Activated CD4-positive, alpha-beta T cell treated with anti-CD3 and anti-CD28 coated beads for 1 hour (primary cell): ENCODE measurements at places on chromosomes 11 and 22.

DNA sequence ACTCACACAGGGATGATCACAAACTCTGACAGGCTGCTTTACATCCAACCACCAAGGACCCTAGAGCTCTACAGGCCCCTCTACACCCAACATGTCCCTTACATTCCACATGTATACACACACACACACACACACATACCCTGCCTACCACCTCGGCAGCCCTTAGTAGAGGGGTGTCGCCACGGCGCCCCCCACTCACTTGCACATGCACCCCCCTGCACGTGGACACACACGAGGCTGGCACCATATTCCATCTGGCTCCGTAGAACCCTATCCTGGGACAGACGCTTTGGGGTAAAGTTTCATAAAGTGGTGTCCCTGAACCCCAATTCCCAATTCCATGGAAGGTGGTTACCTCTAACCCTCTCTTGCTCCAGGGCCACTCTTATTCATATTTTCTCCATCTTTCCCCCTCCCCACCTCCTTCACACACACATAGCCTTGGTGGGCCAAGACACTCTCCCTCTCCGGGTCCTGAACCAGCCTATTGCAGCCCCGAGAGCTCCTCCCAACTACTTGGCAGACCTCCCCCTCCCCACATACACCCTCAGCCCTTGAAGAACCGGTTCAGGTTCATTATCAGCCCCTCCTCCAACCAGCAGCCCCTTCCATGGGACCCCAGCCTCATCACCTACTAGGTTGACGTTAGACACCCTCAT, 809 bp downstream of the PDE2A start:
- DNase-seq, result no peak

GRCh38 chr11:70761094-70761907, 363.0 kb downstream of the CTTN start:
- no peak for DNase-seq

DNA sequence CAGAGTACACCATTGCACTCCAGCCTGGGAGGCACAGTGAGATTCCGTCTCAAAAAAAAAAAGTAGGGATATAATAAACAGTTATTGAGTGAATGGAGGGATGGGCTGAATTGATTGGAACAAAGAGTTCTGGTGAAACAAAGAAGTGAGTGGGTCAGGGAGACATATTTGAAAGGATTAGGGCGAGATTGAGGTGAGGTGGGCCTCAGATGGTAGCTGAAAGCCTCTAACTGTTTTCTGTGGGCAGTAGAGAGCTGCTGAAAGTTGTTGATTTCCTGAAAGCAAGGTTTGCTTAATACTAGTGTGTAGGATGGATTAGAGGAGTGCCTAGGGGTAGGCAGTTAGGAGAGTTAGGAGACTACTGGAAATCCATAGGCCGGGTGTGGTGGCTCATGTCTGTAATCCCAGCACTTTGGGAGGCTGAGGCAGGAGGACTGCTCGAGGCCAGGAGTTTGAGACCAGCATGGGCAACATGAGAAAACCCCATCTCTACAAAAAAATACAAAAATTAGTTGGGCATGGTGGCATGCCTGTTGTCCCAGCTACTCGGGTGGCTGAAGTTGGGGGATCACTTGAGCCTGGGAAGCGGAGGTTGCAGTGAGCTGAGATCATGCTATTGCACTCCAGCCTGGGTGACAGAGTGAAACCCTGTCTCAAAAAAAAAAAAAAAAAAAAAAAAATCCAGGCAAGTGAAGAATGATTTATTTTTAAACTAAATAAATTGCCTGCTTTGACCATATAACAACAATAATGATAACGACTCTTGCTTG, 41.4 kb upstream of the PTPRJ start:
- DNase-seq, result no peak

- DNase-seq, result no peak
Measured at GRCh38 chr11:2933375-2934020, 4.3 kb upstream of the PHLDA2 start.

DNA sequence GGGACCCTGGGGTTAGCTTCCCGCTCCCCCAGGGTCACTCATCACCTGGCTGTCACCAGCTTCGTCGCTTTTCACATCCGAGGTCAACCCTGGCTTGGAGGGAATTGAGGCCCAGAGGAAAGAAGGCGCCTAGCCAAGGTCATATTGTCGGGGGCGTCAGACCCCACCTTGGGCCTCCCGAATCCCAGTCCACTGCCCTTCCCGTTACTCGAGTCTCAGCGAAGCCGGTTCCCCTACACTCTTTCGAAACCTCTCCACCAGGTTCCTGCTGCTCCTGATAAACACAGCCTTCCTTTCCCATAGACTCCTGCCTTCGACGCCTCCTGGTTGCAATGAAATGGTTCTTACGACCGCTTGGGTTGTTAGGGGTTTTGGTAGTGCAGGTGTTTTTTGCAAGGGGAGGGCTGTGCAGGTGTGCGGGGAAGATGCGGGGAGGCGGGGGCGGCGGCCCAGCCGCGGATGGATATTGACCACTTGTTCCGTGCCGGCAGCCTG, 642 bp downstream of the NAA40 start:
- DNase-seq, result no peak

- DNase-seq, result no peak
Measured at GRCh38 chr11:2562890-2563212, 118.0 kb downstream of the KCNQ1 start.

- no peak for DNase-seq
Measured at GRCh38 chr22:27574002-27574366, 227.6 kb downstream of the MN1 start.

DNA sequence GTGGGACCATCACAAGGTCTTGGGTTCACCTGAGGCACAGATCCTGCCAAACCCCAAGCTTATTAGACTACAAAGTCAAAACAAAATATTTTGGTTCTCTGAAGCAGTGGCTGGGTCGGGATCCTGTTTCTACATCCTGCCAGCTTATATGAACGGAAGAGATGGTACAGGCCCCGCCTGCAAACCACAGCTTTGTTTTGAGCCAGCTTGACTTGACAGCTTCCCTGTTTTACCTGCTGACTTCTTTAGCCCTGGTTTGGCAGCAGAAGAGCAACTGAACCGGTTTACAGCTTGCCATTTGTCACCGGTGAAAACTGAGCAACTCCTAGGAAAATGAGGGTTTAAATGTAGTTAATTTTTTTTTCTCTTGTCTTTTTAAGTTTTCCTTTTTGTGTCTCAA, 11.4 kb downstream of the PACS1 start:
- peak; percentile 57 for DNase-seq

DNA sequence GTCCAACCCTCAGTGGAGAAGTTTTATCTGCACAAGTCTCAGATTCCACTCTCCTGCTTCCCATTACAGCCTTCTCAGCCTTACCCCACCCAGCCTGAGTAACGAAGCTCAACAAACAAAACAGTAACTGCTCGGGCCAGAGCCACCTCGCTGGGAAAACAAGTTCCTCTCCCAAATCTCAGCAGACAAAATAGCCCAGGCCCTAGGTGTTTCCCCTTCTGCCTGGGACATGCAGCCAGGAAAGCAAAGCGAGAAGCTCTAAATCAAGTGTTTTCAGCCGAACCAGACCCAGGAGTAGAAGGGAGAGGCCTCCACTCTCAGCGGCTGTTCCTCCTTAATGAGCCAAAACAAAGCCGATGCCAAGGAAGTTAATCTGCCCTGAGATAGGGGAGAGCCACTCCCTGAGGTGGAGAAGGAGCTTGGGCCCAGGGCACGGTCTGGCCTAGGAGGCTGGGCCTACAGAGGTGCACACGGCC, 44.0 kb downstream of the LIF start:
- no peak for DNase-seq

GRCh38 chr11:77267962-77268361, 33.5 kb downstream of the GDPD4 start:
- no peak for DNase-seq

GRCh38 chr22:49900441-49901230, 17.6 kb downstream of the ALG12 start:
- DNase-seq, result no peak

- no peak for DNase-seq
Measured at GRCh38 chr11:131823772-131824171, 453.4 kb downstream of the NTM start.

DNA sequence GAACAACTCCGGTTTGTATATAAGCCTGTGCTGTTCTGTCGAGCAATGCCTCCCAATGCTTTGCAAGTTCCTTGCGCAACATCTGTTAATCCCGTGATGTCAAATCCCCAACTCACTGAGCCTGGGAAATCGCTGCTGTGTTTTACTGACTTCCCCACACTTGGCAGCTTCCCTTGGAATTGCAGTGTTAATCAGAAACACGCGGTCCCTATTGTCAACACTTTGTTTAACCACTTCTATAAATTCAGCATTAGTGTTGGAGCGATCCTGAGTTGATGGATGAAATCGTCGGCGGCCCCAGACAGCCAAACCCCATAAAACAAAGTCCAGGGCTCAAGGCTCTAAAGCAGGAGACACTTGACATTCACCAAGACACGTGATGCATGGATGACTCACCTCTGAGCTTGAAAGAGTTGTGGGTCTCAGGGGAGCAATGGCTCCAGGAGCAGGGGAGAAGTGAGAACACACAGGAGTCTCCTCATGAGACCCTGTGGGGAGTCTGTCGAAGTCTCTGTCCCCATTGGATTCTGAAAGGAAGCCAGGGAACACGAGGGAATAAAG, 555.3 kb downstream of the MIAT start:
- DNase-seq, result no peak

GRCh38 chr22:20413217-20414058, 19.5 kb downstream of the ZNF74 start:
- no peak for DNase-seq

- no peak for DNase-seq
Measured at GRCh38 chr22:27883656-27884350, 35.3 kb downstream of the PITPNB start.

DNA sequence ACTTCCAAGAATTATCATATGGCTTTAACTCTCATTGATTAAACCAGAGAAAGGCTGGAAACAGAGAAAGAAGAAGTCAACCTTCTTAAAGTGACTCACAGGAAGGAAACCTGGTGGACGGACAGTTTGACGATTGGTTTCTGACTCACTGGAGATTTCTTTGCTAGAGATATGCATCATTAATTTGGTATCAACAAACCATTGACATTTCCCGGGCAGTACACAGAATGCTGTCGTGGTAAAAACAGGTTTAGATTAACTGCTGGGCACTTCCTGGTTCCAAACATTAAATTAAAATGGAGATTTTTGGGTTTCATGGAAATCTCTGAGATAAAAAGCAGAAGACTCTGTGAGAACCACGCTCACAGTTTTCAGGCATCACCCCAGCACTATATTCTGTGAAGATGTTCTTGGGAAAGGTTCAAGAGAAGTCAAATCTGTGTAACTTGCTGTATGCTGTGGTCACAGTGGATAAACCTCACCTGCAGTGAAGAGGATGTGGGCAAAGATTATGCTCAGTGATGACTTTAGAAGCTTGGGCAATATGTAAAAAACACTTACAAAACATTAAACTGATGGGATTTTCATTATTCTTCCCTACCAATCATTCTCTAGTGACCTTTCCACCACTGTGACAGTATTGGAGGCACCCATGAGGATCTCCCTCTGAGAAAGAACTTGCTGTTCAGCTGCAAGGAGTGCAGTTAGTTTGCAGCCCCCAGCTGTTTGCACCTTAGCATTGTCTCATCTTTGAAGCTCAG, 61.1 kb upstream of the CD44 start:
- peak; percentile 27 for DNase-seq

DNA sequence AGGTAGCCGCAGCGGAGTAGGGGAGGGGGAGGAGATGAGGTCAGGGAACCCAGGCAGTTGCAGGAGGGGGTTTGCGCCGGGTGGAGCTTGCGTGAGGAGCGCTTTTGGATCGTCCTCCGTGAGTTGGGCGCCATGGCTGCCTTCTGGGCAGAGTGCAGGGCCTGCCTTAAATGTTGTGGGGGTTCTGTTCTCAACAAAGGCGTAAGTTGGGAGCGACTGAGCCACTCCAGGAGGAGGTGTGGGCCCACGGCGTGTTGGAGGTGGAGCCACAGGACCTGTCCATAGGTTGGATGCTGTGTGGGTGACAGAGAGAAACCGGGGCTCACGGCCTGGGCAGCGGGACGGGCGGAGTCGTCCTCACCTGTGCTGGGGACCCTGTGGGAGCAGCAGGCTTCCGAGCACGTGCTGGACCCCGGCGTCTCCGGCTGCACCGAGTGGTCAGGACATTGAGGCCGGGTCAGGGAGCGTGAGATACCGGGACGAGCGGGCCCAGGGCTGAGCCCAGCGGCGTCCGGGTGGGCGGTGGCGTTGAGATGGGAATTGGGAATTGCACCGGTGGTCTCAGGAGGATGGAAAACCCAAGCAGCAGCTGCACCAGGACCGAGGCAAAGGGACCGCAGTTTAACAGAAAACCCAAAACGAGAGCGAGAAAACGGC, 977 bp upstream of the PGGHG start:
- DNase-seq, result peak; percentile 74

DNA sequence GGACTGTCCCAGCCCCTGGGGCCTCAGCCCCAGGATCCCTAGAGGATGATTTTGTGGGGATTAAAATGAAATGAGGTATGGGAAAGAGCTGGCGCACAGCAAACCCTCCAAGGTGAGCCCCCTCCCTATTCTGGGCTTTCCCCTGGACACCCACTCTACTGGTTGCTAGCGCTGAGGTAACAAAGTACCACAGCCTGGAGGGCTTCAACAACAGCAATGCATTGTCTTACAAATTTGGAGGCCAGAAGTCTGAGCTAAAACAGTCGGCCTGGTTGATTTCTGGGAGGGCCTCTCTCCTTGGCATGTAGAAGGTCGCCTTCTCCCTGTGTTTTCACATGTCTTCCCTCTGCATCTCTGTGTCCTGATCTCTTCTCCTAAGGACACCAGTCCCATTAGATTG, 913.6 kb downstream of the NTM start:
- DNase-seq, result no peak

DNA sequence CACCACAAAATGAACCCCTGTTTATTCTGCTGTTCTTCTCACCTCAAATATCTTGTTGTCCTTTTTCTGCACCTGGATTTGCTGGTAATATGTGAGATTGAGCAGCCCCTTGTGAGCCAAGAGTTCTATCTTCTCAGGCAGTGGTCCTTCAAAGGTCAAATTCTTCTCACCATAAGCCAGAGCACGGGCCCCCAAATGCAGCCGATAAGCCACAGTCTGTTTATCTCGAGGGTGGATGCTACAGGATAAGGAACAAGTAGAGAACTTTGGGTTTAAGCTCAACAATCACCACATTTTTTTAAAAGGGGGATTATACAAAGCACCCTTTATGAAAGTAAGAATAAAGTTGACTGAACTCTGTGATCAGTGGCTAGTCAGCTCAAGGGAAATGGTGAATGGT, 15.8 kb downstream of the TBRG1 start:
- no peak for DNase-seq

- no peak for DNase-seq
Measured at GRCh38 chr11:90135016-90135415, 553 bp downstream of the NAALAD2 start.
